ENCODE measurements at places on chromosomes 3 and 15. TPM values are rescaled to one million over a fixed set of nuclear protein-coding genes. Genes with fewer than 3 reads are reported as not detected.

DNA sequence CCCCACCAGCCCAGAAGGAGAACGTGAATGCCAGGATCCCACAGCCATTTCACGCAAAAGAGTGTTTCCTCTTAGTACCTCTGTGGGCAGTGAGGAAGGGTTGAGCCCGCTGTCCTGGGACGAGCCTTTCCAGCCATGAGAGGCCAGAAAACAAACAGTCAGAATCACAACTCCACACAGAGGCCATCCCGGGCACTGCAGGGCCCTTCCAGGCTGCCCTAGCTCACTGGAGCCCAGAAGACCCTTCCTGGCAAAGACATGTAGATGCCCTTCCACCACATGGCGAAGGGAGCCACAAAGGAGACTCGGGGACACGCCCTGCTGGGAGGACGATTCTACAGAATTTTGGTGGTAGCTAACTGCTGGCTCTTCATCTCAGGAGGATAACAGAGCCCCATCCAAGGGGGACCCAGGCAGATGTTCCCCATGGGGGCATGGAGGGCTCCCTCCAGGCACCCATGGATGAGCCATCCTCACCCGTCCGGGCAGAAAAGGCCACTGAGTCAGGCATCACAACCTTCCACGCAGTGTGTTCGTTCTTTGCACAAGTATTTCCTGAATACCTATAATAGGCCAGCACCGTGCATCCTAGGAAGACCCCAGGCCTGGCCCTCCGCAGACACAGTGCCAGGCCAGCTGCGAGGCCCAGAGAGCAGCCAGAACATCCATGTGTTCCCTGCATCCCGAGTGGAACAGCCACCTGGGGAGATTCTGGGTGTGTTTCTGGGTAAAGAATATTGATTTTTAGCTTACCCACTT lies 47.2 kb downstream of the SLC12A8 start:
- no peak overlapping the region for H3K4me3 ChIP-seq
- DNase-seq, result no peak
- H3K36me3 ChIP-seq, result no peaks in the 10 kb centered on the region

GRCh38 chr3:12903000-12903800 lies 61.8 kb upstream of the RPL32 start:
- H3K27ac ChIP-seq, result no peak overlapping the region
- H3K36me3 ChIP-seq, result no peaks in the 10 kb centered on the region
- H3K4me1 ChIP-seq, result no peaks in the 10 kb centered on the region
- H3K27me3 ChIP-seq, result no peaks in the 10 kb centered on the region
- no peak for DNase-seq

GRCh38 chr3:146469150-146470017 lies at the start of gene PLSCR2:
PLSCR2 (minus strand) TSS chr3:146469561; CDS start chr3:146459904, 9,657 bp downstream.
- no peak for DNase-seq
- no peaks in the 10 kb centered on the region for H3K4me1 ChIP-seq
- no peaks in the 10 kb centered on the region for H3K36me3 ChIP-seq
- H3K27ac ChIP-seq, result no peak within 1 kb of the TSS
- H3K4me3 ChIP-seq, result no peak within 1 kb of the TSS

DNA sequence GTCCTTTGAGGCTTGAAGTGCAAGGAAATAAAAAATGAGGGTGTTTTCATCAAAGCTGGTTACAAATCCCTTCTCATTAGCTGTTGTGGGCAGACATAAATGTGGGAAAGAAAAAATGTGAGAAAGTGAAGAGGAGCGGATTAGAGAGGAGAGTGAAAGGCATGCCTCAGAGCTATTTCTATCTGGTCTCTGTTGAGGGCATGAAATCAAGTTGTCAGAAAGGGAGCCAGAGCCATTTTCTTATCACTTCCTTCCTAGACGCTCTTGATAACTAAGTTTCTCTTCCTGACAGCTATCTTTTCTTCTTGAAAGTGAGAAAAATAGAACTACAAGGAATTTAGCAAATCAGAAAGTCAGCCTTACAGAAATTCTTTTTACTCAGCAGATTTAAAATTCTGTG lies 20.8 kb upstream of the CAPN3 start:
- H3K4me3 ChIP-seq, result no peak overlapping the region
- no peak for DNase-seq
- peaks cover 9% of the 10 kb centered on the region for H3K4me1 ChIP-seq
- no peaks in the 10 kb centered on the region for H3K27me3 ChIP-seq
- no peak overlapping the region for H3K27ac ChIP-seq

DNA sequence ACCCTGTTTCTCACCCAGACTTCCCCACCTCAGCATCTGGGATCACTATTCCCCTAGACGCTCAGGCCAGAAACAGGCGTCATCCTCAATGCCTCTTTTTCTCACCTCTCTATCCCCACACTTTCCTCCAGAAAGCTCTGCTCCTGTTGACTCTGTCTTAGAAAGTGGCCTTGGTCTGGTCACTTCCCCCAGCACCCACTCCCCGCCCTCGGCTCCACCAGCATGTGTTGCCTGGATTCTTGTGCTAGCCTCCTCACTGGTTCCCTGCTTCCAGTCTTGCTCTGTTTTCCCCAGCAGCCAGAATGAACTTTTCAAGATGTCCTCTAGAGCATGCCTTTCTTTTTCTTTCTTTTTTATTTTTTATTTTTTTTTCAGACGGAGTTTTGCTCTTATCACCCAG lies 39.7 kb upstream of the ESYT3 start:
- H3K36me3 ChIP-seq, result no peaks in the 10 kb centered on the region
- H3K4me3 ChIP-seq, result no peak overlapping the region
- H3K27ac ChIP-seq, result no peak overlapping the region

GRCh38 chr3:188680189-188680588 lies 491.6 kb upstream of the TPRG1 start:
- no peaks in the 10 kb centered on the region for H3K36me3 ChIP-seq
- no peaks in the 10 kb centered on the region for H3K27me3 ChIP-seq
- H3K4me1 ChIP-seq, result no peaks in the 10 kb centered on the region
- no peak overlapping the region for H3K27ac ChIP-seq
- no peak overlapping the region for H3K4me3 ChIP-seq

GRCh38 chr15:31338318-31338878 lies 11.8 kb downstream of the KLF13 start:
- H3K27ac ChIP-seq, result no peak overlapping the region
- peak; percentile 17 for DNase-seq

DNA sequence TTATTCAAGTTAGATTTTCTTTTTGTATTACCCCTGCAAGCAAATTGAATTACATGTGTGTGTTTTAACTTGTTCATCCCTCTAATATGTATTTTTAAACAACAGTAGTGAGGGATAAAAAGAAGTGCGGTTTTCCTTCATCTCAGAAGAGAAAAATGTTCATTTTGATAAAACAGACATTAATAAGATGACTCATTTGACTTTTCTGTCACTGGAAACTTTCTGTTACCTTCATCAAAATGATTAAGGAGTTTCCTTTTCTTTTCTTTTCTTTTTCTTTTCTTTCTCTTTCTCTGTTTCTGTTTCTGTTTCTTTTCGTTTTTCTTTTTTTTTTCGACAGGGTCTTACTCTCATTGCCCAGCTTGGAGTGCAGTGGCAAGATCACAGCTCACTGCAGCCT lies 53.0 kb downstream of the ECT2 start:
- no peak for DNase-seq
- H3K4me1 ChIP-seq, result no peaks in the 10 kb centered on the region

DNA sequence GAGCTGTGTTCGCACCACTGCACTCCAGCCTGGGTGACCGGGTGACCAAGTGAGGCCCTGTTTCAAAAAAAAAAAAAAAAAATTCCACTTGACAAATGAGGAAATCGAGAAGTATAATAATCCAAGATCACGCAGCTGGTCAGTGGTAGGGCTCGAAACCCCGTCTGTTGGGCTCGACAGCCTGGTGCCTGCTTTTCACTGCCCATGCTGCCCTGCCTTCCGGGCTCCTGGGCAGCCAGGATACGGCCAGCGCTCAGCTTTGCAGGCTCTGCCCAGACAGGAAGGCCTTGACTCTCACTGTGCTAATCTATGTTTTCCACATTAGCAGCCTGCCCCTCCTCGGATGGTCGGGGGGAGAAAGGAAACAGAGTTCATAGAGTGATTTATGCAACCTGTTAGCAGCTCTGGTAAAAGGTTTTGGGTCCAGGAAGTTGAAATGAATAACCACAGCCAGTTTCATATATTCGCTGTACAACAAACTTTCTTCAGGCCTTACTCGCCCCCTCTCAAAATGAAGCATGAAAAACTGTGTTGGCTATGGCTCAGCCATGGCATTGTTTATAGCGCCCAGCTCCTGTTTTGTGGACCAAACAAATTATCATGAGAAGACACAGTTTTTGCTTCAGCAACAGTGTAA lies 108.8 kb downstream of the XXYLT1 start:
- H3K4me3 ChIP-seq, result no peak overlapping the region
- H3K36me3 ChIP-seq, result no peaks in the 10 kb centered on the region
- H3K27me3 ChIP-seq, result no peaks in the 10 kb centered on the region
- H3K4me1 ChIP-seq, result peaks cover 19% of the 10 kb centered on the region

DNA sequence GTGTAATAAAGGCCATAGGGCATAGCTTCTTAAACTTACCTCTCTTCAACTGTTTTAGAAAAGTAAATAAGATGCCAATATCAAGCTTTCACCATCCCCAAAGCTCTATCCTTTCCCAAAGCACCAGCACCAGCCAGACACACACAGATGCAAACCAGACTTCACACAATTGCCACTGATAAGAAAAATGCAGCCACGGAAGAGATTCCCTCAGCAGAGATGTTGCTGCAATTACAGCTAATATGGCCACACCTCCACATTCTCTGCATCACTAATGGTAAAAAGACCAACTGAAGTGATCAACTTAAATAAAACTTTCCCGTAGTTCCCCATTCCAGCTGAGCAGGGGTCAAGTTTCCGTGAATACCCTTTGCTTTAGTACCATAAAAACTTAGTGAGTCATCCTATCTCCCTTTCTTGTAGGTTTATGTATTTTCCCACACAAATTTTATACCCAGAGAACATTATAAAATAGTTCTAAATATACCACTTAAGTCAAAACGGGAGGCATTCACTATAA lies 64.4 kb downstream of the SLC9A9 start:
- H3K27ac ChIP-seq, result no peak overlapping the region
- no peaks in the 10 kb centered on the region for H3K36me3 ChIP-seq
- no peak overlapping the region for H3K4me3 ChIP-seq
- no peaks in the 10 kb centered on the region for H3K27me3 ChIP-seq
- DNase-seq, result no peak
- H3K4me1 ChIP-seq, result no peaks in the 10 kb centered on the region

Gene C2CD4A
- 0.04 TPM for total RNA-seq

Gene IMPDH2
- total RNA-seq, result 273 TPM

Gene MITF
- 2.2 TPM for total RNA-seq

Gene OIP5
- 33.7 TPM for total RNA-seq

Gene PP2D1
- not detected for total RNA-seq

Gene CCR4
- total RNA-seq, result not detected

Gene SPRED1
- 31.9 TPM for total RNA-seq

Gene GOLGA8R
- total RNA-seq, result 0.28 TPM
